ENCODE measurements at places on chromosomes 7 and 10.

DNA sequence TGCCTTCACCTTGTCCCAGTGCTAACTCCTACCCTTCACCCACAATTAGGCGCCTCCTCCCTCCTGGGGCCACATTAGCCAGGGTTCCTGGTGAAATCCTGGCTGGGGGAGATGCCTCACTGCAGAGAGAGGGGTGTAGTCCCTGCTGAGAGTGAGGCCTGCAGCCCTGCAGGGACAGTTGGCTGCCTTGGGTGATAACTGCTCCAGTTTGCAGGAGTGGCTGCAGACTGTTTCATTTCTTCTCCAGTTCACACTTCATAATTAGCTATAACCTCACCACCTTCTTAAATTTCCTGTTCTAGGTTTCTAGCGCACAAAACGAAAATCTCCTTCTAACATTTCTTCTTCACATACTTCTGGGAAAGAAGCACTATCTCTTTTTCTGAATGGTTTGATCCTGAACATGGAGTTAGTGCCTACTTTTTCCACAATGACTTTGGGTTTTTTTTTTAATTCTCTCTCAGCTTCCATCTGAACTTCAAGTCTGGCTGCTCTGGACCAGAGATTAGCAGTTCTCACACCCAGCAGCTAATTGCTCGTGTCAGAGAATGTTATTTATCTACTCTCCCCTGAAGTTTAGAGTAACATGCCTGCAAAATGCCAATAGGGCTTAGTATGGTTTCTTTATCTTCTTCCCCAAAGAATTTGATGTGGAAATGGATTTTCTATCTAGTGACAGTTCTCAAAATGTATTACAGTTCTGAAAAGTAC is 15.5 kb upstream of the JAZF1 start:
- DNase-seq: no peak

GRCh38 chr10:119654540-119654939 is 3.4 kb downstream of the BAG3 start:
- no peak for DNase-seq

GRCh38 chr10:106958589-106959361 is 205.7 kb downstream of the SORCS1 start:
- DNase-seq: no peak

GRCh38 chr7:29009947-29010346 is 51.8 kb upstream of the TRIL start:
- no peak for DNase-seq

GRCh38 chr7:30041526-30042269 is 13.5 kb downstream of the PLEKHA8 start:
- no peak for DNase-seq

DNA sequence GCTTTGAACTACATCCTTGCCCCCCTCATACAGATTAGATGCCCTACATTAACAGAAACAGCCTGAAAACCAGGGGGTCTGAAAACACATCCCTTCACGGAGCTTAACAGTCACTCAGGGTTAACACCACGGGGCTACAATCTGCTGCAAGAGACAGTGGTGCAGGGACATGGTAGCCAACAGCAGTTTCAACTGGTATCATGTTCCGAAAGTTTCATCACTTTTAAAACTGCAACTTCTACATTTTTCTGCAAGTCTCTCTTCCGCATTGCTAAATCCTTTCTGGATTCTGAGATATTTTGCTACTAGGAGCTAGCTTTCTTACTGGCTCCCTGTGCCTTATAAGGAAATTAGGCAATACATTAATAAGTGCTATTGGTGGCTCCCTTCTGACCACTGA is 92.6 kb downstream of the JAZF1 start:
- DNase-seq: no peak

DNA sequence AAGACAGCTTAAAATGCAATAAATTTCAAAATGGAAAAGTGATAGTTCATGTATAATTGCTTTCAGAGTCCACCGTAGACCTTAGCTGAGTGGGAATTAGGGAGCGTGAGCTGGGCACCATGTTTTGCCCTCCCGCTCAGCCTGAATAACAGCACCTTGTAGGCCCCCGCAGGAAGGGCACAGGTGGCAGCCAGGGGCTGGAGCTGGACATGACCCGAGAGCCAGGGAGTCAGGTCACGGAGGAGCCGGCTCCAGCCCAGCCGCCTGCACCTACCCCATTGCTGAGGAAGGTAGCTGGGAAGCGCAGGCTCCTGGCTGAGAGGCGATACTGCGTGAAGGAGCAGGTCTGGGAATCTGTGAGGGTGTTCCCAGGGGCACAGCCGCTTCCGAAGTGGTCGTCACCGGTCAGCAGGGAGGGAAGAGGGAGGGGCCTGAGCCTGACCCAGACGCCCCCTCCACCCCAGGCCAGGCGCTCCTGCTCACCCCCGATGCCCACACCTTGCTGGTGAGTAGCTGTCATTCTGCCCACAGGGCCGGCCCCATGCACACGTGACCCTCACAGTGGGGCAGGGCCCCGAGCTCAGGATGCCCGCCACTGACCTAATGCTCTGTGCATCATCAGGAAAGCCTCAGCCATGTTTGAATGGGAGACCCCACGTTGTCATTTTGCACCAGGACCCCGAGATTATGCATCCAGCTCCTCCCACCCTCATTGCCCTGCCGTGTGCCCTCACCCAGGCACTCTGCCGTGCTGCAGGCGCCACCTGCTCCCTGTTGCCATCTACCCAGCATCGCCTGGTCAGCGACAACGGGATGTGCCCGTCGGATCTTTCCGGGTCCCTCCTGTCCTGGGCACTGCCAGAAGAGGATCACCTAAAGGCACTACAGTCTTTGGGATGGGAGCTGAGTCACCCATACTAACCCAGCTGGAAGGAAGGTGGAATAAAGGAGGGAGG is 129.2 kb upstream of the TCERG1L start:
- DNase-seq: no peak

GRCh38 chr7:135769005-135769802 is 20.6 kb upstream of the FAM180A start:
- DNase-seq: no peak

DNA sequence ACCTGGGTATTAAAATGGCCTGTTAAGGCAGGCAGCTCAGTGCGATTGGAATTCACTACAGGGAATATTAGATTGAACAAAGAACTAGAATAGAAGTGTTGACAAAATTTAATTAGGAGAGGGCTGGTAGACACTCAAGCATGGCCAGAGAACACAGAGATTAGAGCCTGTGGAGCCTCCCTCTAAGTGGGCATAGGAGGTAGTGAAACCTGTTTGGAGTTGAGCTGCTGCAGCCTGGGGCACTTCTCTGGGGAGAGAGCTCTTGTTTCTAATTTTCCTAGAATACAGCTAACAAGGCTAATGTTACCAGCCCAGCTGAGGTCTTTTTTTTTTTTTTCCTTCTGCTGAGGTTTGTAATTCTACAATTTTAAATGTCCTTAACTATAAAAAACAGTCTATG is 46.4 kb downstream of the TMEM168 start:
- no peak for DNase-seq

DNA sequence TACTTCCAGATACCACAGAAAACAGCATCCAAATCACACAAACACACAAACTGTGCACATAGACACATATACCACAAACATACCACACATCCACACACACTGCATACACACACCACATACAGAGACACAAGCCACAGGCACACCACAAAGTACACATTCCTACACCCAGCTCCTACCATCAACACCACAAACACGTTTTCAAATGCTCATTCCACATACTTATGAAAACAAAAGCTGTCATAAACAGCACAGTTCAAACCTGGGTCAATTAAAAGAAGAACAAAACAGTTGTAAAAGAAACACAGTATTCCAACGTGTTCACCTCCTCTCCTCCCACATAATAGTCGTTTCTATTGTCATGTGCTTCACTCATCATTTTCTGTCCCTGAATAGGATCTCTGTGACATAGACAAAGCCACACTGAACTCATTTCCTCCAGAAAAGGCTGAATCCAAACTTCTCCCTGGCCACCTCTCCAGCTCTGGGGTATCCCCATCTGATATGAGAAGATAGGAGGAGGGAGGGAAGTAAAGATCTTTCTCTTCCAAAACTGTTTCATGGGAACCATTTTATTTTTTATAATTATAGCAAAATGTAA is 89.2 kb downstream of the CXCL12 start:
- no peak for DNase-seq

DNA sequence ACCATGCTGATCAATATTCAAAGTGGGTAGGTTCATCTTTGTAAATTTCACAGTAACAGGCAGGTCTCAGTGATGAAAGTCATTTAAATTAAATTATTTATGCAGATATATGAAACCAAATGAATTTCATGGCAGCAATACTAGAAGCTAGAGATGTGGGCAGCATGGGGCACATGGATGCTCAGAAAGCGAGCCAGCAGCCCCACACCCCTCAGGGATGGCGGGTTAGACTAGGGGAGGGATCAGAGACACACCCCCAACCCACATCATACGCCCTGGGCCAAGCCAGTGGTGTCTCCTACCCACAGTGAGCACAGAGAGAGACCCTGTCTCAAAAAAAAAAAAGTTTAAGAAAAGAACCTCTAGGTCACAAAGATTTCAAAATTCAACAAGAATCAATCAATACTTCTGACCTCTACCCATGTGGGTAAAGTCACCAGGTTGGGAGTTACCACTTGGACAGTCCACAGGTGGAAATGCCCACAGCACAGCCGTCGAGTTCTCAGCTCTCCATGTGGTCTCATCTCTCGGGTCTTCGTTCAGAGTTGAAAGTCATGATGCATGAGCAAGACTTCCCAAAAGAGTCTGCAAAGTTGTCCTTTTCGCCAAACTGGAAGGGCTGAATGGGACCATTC is 79.3 kb upstream of the PPP2R2D start:
- no peak for DNase-seq

GRCh38 chr7:15503603-15504290 is 58.1 kb downstream of the AGMO start:
- no peak for DNase-seq

DNA sequence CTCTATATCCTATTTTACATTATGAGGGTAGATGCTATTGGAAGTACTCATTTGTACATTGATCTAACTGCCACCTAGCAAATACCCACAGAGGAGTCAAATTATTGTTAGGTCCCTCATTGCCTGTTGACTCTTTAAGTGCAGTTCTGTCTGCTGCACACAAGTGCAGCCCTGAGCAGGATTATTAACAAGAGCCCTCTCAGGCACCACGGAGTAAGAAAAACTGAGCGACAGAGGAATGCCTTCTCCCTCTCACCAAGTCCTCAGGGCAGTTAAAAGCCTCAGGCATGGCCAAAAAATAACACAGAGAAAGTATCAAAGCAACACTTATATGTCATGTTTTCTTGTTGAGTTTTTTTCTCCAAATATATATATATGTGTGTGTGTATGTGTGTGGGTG is 340.0 kb upstream of the NRG3 start:
- no peak for DNase-seq

DNA sequence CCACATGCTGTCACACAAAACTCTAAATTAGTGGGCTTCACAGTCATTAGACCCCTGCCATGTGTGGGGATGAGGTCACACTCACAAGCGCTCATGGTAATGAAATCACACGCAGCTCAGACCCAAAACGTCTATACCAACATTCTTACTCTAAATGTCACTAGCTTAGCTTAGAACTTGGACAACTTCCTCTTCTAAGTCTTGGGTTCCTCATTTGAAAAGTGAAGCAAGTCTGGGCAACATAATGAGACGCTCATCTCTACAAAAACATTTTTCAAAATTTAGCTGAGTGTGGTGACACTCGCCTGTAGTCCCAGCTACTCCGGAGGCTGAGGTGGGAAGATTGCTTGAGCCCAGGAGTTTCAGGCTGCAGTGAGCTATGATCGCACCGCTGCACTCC is 92.7 kb upstream of the MACROH2A2 start:
- DNase-seq: no peak

DNA sequence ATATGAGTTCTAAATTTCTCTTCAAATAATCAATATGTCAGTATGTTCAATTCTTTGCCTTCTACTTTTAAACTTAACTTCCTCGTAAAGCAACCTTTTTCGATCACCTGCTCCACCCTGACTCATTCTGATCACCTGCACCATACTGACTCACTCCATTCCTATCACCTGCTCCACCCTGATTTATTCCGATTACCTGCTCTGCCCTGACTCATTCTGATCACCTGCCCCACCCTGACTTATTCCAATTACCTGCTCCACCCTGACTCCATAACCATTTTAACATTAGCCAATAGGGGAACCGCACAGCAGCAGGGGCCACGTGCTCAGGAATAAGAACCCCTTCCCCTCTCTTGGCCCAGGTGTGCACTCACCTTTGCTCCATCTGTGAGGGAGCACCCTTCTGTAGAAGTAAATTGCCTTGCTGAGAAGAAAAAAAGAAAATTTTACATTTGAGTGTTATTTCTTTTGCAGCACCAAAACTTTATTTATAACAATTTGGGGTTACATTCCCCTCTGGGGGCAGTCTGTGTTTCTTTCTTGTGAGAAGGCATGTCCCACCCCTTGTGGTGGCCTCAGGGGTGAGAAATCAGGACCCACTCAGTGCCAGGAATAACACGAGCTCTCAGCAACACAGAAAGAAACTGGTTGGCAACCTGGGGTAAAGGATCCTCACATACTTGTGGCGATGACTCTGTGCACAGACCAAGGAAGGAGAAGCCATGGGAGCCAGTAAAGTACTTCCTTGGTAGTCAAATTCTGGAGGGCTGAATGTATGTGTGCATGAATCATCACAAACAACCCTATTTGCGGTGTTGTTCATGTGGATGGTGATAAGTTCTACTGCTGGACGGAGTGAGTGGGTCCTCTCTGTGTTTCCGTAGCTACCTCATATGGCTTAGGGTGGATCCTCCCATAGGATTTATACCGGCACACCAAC is 29.4 kb upstream of the PPP1R9A start:
- DNase-seq: no peak

- no peak for DNase-seq
Measured at GRCh38 chr10:86666538-86666937, 1.8 kb upstream of the LDB3 start.

GRCh38 chr10:121338206-121338980 is 259.9 kb downstream of the FGFR2 start:
- DNase-seq: no peak

- no peak for DNase-seq
Measured at GRCh38 chr7:494906-495305, 24.7 kb downstream of the PDGFA start.

DNA sequence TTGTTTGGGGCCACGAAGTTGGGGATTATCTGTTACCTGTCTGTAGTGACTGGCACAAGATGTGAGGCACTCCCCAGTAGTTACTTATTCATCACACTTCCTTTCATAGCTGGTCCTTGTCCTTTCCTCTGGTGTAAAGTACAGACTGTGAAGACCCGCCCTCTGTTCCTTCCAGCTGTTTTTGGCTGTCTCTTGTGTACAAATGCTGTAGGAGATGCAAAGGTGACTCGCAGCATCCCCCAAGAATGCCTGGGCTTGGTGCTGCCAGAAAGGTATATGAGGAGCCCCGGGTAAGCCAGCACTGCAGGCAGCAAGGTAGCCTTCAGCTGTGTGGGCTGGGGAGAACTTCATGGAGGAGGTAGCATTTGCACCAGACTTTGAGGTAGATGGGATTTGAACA is 236.6 kb downstream of the EBF3 start:
- no peak for DNase-seq

DNA sequence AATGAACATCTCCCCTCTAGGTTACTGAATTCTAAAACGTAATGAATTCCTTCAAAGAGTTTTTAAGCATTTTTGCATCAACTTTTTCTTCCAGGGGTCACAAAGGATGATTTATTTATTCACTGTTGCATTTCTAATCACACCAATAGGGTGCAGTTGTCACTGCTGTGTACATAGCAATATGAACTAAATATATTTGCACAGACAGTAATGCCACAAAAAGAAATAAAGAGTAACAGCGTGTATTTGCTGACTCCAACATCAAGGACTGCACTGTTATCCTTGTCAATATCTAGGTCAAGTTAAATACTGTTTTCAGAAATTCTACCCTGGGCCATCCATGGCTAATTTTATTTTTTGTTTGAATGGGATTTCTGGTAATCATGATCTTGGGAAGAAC is 138.0 kb downstream of the FRMD4A start:
- DNase-seq: no peak

GRCh38 chr7:100640517-100641440 is 573 bp downstream of the TFR2 start:
- no peak for DNase-seq

Measured in activated CD8-positive, alpha-beta T cell treated with anti-CD3 and anti-CD28 coated beads for 36 hours (primary cell).